Anterior cingulate cortex (tissue), 58 donors: ENCODE measurements at places on chromosomes 7 and 10.

DNA sequence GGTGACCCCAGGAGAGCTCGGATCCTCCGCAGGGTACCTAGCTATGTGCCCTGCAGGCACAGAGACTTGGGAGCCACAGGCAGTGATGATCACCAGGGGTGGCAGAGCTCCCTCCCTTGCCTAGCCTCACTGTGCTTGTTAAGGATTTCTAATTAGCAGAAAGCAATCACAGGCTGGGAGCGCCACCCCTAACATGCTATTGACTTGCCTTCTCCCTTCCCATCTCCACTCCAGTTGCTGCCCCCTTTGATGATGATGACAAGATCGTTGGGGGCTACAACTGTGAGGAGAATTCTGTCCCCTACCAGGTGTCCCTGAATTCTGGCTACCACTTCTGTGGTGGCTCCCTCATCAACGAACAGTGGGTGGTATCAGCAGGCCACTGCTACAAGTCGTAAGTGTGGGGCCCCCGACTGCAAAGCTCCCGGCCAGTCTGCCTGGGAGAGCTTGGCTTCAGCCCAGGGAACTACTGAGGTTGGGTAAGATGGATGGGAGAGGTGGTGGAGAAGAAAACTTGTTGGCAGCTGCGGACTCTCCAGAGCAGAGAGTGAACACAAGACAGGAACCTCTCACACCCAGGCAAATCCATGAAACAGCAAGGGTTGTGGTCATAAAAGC, 1.2 kb downstream of the PRSS1 start:
- DNase-seq = no peak

DNA sequence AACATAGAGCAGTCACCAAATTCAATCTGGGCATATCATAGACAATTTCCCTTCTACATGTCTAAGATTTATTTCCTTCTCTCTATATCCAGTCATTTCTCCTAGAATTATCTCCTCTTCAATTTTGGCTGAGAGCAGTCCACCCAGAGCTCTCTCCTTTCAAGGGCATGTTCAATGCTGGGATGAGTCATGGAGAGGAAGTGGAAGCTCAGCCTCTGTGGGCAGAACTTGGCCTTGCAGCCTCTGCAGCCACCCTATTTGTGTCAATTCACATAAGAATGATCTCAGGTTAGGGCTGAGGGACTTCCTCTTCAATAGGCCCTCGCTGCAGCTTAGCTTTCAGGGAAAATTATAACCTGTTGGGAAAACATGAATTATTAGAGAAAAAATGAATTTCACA, 560.8 kb downstream of the POM121L12 start:
- no peak for DNase-seq

DNA sequence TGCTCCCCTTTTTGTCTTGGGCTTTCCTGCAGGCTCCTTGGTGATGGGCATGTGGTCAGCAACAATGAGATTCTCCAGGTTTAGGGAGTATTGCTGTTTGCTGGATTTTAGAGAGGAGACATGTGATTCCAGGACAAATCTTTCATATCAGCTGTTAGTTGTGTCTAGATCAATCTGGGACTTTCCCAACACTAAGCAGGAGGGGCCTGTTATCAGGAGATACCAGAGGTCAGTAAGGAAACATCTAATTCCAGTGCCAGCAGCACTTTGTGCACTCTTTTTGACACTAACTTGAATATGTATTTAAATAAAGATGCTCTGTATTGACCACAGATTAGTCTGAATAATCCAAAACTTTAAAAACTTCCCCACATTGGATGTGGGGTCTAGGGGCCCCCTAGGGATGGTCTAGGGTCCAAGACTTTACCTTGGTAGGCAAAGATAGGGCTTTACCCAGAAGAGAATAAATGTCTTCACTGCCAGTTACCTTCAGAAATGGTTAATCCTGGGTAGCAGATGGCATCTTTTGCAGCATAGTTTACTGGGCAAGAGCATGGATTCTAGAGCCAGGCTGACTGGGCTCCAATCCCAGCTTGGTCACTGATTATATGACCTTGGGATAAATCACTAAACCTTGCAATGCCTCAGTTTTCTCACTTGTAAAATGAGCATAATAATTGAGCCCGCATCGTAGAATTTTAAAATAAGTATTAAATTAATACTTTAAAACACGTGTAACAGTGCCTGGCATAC, 6.4 kb upstream of the FIGNL1 start:
- DNase-seq = no peak

GRCh38 chr10:60353519-60354258, 36.0 kb downstream of the ANK3 start:
- DNase-seq = peak; percentile 82

DNA sequence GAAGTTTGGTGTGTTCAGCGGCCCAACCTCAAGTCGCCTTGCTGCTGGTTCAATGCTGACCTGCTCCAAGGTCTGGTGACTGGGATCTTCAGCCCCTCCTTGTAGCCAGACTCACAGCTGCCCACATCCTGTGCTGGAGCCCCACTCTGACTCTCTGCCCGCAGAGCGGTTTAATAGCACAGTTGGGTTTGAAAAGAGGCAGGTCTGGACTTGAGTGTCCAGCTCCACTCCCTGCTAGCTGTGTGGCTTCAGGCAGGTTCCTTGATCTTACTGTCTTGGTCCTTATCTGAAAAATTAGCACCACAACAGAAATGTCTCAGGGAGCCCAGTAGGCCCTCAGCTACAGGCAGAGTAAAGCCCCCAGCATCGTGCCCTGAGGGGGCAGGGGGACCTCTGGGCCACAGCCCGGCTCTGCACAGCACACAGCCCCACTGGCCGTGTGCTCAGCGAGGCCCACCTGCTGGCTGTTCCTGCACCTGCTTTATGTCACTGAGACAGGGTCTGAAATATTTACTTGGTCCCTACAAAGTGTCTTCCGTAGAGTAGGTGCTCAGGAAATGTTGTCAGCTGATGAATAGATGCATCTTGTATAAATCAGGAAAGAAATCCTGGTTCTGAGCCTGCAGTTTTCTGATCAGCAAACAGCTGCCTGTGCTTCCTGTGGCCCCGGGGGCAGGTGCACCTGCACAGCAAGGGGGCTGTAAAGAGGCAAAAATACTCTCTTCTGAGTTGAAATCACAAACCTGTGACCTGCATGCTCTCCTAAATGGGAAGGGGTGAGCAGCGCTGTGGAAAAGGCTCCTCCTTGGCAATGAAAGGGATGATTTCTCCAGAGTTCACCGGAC, 155.5 kb downstream of the SVIL start:
- DNase-seq = no peak

DNA sequence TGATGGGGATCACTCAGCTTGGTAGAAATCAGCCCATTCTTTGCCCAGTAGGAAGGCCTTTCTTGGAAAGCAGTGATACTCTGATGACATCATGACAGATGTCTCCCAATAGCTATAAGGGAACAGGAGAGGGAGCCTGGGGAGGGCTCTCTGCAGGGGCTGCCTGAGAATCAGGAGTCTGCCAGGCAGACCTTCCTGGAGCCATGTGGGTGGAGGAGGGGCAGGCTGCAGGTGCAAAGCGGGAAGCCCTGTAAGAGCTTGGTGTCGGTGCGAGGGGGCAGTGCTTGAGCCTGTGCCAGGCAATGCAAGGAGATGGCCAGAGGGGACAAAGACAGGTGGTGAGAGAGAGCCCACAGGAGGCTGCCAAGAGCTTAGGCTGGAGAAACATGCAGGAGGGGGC, 5.0 kb upstream of the TNS3 start:
- DNase-seq = no peak

- no peak for DNase-seq
Observed at GRCh38 chr10:86375204-86375603, 8.6 kb upstream of the GRID1 start.

- no peak for DNase-seq
Observed at GRCh38 chr10:47090042-47090441, 178.8 kb downstream of the PTPN20 start.

GRCh38 chr10:75028748-75029147, 82.7 kb upstream of the SAMD8 start:
- DNase-seq = no peak

- no peak for DNase-seq
Observed at GRCh38 chr10:126302826-126303665, 85.2 kb downstream of the ADAM12 start.

DNA sequence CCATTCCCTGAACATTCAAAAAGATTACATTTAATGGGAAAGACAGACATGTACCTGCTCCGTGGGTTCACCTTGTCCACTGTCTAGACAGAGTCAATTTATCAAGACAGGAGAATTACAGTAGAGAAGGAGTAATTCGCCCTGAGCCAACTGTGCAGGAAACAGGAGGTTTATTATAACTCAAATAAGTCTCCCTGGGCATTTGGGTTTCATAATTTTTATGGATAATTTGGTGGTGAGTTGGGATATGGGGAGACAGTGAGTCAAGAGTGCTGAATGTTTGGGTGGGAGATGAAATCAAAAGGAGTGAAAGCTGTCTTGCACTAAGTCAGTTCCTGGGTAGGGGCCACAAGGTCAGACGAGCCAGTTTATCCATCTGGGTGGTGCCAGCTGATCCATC, 165.9 kb upstream of the NAMPT start:
- no peak for DNase-seq

DNA sequence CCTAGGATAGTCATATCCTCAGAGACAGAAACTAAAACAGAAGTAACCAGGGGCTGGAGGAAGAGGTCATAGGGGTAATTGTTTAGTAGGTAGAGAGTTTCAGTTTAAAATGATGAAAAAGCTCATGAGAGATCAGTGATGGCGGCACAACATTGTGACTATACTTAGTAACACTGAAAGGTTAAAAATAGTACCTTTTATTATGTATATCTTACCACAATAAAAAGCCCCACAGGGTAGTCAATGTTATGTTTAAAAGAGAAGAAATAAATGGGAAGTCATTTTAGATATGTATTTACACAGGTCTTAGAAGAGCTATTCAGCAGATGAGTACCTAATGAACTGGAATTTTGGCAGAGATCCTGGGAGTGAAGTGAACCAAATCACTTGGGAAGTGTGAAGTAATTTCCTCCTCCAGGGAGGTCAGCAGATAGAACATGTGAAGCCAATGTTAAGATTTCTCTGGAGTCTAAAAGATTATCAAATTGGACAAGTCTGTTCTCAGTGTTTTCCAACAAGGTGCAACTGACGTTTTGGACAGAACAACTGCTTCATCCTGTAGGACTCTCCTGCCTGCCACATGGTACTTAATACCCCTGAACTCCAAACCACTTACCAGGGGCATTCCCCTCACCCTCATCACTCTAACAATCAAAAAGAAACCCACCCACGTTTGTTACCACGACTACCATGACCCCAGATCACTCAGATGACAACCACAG, 6.4 kb downstream of the CDCA7L start:
- no peak for DNase-seq

DNA sequence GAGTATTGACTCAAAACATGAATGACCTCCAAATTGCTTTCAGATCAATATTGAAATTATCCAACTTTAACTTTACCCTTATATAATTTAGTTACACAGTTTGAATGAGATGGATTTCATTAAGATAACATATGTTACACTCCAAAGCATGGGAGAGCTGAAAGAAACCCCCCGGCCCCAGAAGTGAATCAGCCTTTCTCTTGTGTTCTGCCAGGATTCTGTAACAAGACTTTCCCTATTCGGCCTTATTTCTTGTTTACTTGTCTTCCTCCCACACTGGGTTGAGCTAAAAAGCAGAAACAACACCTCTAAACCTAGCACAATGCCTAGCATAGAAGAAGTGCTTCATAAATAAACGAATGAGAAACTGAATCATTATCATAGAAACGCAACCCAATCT, 224.8 kb downstream of the ADAM12 start:
- DNase-seq = no peak

DNA sequence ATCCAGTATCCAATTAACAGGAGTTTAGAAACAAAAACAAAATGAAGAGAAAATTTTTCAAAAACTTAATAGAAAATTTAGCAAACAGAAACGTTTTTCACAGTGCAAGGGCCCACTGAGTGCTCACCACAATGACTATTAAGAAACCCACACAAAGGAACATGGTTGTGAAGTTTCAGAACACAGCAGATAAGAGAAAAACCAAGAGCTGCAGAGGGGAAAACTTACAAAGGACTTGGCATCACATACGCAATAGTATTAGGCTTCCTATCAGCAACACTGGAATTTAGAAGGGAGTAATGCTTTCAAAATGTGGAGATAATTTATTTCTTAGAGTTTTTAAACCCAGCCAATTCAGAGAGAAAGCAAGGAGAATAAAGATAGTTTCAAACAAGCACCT, 1.7 kb upstream of the C7orf25 start:
- no peak for DNase-seq

DNA sequence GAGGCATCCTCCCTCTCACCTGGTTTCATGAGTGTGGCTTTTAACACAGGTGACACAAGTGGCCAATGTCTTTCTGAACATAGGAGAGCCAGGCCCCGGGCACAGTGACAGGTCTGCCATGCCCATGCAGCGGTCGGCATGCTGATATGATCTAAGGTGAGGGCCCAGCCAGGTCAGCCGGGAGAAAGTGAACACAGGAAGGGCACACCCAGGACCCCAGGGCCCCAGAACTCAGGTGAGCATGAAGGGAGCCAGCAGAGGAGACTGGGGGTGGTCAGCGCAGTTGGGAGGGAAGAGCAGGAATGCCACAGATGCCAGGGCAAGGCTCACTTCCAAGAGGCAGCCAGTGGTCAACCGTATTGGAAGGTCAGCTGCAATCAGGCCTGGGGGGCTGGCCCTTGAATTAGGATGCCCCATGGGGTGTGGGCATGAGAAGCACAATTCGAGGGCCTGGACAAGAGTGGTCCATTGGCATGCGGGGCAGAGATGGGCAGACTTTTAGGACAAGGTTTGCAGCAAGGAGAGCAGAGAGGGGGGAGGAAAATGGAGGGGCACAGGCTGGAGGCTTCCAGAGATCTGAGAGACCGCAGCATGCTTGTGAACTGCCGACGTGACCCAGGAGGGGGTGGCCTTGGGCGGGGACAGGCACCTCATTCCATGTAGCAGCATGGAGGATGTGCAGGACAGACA, 3.9 kb upstream of the INPP5A start:
- no peak for DNase-seq

DNA sequence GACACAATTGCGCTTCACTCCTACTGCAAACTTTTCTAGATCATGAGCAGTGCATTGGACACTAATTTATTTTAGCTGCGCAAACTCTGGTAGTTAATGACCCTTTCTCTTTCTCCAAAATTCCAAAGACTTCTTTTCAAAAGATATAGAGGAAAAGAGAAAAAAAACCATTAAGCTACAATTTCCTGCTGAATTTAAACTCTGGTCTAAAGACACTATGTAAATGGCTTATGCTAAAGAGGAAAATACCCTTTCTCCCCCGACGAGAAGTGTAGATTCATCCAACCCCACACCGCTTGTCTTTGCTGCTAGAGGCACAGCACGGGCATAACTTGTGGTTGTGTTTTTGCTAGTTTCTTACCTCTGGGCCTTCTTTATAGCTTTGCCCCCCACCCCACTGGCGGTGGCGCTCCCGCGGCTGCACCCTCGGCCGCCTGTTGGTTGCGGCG, 84.1 kb downstream of the SNX10 start:
- DNase-seq = no peak

DNA sequence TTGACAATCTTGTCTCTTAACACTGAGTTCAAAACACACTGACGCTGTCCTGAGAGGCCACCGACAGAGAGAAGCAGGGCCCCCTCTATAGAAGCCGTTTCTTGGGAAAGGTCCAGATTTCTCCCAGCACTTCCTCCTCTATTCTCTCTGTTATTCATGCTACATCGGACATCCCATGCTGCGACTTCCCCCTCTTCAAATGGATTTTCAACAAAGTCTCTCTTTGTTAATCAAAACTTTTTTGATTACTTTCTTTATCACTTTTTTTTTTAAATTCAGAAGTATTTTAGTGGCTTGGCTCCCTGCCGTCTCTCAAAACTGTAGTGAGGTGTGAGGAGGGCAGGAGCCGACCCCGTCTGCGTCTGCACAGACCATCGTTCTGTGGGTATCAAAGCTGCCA, 298.9 kb upstream of the PITRM1 start:
- no peak for DNase-seq
